ENCODE measurements at places on chromosomes 1 and 21.

DNA sequence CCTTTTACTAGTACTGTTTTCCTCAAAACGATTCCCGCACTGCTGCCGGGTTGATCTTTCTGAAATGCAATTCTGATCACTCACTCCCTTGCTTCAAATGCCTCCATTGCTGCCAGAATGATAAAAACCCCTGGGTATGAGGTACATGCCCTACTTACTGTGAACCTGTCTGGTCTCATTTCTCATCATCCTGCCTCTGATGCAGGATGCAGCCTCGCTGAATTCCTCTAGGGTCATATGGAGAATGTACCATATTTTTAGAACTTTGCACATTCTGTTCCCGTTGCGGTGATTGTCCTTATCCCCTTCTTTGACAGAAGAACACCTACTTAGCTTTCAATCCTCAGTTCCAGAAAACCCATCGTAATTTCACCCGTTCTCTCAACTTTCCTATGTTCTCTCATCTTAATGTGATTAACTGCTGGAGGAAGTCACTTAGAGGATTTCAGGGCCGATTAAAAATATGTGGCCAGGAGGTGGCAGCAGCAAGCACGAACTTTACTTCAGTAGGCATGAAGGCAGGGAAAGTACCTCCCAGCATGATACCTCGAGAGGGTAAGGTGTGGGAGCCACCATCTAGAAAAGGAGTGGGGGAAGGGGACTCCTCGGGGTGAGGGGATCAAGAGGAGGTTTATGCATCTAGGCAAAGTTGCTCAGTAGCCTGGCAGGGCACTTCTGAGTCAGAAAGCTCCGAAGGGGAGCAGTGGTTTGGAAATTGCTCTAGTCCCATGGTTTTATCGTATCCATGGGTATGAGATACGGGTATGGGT lies 361.5 kb upstream of the ZP4 start:
- DNase-seq = peak; percentile 10

DNA sequence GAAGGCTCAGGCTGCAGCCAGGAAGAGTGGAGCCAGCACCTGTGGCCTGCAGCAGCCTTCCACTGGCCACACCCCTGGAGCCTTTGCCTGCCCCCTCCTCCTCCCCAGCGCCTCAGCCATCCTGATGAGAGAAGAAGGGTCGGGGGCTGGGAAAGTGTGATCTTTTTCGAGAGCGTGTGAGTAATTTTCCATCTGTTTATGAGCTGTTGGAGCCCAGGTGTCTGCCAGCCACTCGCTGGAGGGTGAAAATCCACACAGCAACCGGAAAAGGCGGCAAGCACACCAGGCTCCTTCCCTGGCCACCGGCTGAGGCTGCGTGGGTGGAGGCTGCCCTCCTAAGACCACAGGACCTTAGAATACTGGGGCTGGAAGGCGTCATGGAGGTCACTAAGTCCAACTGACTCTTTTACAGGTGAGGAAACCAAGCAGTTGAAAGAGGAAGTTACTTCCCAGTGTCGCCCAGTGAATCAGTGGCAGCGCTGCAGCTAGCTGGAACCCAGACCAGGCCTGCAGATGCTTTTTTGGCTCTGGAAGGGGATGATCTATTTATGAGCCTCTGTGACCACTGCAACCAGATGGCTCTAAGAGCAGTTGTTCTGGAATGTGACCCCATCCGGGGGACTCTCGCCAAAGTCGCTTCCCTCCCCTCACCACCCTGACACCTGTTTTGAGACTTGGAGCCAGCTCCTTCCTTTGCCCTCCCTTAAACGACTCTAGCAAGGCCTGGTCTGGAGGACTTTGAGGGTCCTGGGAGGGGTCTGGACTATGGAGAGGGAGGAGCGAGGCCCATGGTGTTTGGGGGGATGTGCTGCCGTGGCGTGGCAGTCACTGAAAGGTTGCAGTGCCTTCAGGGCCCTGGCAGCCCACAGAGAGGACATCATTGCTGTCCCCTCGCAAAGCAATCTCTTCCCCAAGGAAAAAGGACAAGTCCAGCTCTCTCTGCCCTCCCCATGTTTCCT lies 54.5 kb downstream of the LGR6 start:
- DNase-seq = no peak

DNA sequence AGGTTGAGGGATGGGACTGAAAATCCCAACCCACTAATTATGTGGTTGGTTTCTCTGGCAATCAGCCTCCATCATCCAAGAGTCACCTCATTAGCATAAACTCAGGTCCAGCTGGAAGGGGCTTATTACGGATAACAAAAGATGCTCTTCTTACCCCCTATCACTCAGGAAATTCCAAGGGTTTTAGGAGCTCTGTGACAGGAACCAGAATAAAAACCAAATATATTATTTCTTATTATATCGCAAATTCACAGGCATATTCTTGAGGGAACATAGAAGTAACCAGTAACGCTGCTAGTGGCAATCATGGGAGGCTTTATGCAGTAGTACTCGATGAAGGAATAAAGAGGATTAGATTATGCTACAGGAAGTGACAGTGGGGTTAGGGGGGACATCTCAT lies 59.7 kb downstream of the ATF6 start:
- DNase-seq = no peak

DNA sequence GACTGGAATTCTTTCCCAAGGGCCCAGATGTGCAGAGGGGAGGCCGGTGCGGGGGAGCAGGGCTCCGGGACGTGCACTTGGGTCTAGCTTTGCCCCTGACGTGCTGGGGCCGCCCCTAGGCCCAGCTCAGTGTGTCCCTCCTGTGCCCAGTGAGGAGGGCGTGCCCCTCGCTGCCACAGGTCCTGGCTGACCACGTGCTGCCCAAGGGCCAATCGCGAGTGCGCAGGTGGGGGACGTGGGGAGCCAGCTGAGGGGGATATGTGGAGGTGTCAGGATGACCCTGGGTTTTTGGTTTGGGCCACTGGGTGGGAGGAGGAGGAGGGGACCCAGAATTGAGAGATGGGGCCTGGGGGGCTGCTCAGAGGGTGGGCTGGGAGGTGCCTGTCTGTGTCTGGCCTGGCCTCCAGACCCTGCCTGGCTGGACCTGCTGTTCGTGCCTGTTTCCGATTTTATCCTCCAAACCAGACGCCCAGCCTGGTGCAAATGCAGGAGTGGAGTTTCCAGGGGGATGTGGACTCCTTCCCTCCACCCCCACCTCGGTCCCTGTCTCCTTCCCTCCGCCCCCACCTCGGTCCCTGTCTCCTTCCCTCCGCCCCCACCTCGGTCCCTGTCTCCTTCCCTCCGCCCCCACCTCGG lies 6.1 kb upstream of the RNF223 start:
- DNase-seq = no peak

- no peak for DNase-seq
These were observed 538.1 kb upstream of the ZRANB2 start for GRCh38 chr1:71618766-71619530.

- no peak for DNase-seq
These were observed 59.3 kb downstream of the PLPP3 start for GRCh38 chr1:56520016-56520601.

GRCh38 chr21:42818328-42818749 lies 61.0 kb downstream of the WDR4 start:
- peak; percentile 31 for DNase-seq

DNA sequence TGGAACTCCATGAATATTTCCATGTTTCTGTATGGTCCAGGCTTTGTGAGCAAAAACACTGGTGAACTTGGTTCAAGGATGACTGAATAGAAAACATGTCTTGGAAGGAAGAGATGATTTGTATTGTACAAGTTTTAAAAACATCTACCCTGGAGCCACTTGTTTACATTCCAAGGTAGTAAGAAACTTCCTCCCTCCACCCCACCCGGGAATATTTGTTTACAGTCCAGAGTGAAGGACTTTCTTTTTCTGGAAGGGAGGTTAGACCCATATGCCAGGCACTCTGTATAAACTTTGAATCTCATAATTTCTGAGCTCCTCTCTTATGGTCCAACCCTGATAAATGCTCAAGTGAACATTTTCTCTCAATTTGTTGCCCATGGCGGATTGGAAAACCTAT lies 323.3 kb upstream of the LYPLAL1 start:
- no peak for DNase-seq

- DNase-seq = no peak
These were observed 68.3 kb downstream of the RNASEL start for GRCh38 chr1:182520736-182521135.

- peak; percentile 55 for DNase-seq
These were observed 16.2 kb upstream of the CR1L start for GRCh38 chr1:207628776-207629175.

- DNase-seq = no peak
These were observed 99.6 kb upstream of the RGS1 start for GRCh38 chr1:192475970-192476369.

GRCh38 chr1:56808410-56808809 lies 10.8 kb downstream of the FYB2 start:
- DNase-seq = no peak

DNA sequence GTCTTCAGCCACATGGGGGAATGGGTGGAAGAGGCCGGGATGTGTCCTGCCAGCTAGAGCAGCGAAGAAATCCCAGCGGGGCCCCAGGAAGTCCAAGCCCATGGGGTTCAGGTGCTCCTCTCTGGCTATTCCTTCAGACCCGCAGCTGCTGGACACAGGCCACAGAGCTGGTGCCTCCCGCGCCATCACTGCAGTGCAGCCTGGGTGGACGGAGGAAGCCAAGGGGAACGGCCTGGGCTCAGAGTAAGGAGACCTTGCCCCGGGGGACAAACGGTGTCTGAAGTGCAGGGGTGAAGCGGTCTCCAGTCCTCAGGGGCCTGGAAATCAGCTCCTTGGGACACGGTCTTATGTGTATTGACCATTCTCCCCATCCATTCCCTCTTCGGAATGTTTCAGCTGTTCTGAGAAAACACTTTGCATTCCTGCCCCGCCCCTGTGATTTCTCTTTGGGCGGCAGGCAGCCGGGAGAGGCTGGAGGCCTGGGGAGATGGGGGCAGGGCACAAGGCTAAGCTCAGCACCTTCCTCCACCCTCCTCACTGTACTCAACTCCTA lies 18.4 kb downstream of the MTHFR start:
- no peak for DNase-seq

GRCh38 chr1:164801791-164802502 lies 243.0 kb downstream of the PBX1 start:
- DNase-seq = no peak

GRCh38 chr21:44874497-44875315 lies 1.2 kb upstream of the PTTG1IP start:
- no peak for DNase-seq

DNA sequence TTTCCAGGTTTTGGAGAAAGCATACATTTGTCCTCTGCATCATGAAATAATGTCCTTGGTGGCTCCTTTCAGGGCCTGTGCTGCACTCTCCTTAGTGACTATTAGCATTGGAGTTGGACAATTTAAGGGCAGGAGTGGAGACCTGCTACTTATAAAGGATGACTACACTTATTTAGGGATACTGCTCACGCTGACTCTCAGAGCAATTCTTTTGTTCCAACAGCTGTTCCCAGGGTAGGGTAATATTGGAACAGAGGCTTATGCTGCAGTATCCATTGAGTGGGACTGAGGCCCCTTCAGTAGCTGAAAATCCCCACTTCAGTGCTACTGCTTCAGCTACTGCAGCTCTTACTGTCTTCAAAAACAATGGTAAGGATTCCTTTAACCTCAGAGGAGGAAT lies 84.6 kb downstream of the GPR88 start:
- DNase-seq = no peak

GRCh38 chr1:157691285-157691920 lies 9.2 kb downstream of the FCRL3 start:
- peak; percentile 33 for DNase-seq

DNA sequence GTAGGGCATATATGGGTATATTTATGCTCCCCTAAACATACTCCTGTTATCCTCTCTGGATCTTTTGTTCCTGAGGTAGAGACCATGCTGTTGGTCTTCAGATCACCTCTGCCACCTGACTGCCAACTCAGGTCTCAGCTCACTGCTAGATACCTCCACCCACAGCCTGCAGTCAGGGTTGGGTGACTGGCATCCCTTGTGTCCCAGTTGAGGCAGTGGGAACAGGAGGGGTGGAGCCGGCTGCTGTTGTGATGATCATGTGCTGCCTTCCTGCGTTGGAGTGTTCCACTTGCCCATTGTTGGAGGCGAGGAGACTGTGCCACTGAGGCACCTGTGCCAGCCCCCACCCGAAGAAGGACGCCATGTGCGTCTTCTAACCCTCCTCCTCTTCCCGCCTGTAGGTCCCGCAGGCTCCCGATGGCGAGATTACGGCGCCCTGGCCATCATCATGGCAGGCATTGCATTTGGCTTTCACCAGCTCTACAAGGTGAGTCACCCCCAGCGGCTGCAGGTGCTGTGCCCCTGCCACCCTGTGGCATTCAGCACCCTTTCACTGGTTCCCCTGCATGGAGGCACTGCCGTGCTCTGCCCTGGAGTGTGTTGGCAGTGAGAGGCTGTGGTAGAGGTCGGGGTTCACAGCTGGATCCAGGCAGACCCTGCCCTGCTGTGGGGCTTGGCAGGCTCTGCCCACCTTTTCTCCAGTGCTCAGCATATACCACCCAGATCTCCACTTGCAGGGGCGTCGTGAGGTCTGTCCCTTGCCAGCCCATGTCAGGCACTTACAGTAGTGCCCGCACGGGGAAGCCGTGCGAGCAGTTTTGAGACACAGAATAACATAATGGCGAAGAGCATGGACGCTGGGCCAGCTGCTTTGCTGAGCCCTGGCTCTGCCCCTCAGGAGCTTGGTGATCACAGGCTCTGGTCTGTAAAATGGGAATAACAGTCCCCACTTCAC lies 143.5 kb downstream of the PEX14 start:
- no peak for DNase-seq

DNA sequence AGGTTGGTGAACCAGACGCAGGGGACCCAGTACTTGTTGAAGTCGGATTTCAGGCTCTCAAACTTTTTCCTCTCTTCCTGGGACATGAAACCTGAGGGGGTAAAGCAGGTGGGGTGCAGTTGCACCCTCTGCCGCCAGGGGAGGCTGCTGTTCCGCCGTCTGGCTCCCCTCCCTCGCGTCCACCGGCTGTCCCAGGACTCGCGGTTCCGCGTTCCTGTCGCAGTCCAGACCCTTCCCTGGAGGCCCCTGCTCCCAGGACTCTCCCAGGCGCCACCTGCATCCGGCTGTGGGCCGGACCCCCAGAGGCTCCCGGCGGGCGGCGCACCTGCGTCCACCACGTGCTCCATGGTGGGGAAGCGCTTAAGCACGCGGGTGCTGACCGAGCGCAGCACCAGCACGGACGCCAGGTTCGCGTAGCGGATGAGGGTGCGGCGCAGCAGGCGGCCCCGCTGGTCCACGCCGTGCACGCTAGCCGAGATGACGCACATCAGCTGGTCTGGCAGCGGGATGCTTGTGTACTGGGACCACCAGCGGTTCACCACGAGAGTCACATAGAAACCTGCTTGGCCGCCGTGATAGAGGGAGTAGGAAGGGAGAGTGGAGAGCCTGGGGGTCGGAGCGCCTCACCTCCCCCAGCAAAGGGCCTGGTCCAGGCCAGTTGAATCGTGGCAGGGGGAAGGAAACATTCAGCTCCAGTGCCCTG lies 1.7 kb downstream of the BEST4 start:
- no peak for DNase-seq

GRCh38 chr1:145918992-145919939 lies 749 bp upstream of the PEX11B start:
- DNase-seq = peak; percentile 31
